Renal cortex interstitium (tissue), 15 donors: ENCODE measurements at places on chromosomes 6 and 20.

GRCh38 chr20:50034567-50035180, 51.9 kb downstream of the SNAI1 start:
- DNase-seq, result no peak

- no peak for DNase-seq
These were observed 8.5 kb downstream of the ARG1 start for GRCh38 chr6:131581523-131581922.

GRCh38 chr6:68975064-68975463, 340.0 kb downstream of the ADGRB3 start:
- no peak for DNase-seq

DNA sequence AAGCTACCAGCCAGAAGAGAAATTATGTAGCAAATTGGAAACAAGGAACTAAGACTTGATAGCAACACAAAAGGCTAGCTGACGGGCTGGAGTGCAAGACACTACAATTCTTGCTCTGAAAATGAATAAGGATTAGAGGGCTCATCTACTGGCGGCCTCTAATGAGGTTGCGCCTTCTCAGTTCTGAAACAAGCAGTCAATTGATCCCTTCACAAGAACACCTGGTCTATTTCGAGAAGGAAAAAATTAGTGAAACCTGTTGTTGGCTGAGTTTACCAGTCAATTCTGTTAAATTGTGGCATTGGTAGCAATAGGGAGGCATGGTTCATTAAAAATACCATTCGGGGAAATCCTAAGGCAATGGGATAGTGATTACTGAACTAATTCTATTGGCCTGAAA, 74.8 kb upstream of the JARID2 start:
- no peak for DNase-seq

GRCh38 chr20:25081730-25082497, at the start of gene VSX1:
Gene VSX1, minus strand, starts transcription at chr20:25082141. Its CDS starts 45 bp downstream, at chr20:25082096.
- no peak for DNase-seq

- no peak for DNase-seq
These were observed 57.4 kb downstream of the GJA10 start for GRCh38 chr6:89951574-89952104.

GRCh38 chr20:18611492-18611891, 23.6 kb downstream of the DTD1 start:
- DNase-seq, result no peak

GRCh38 chr6:39375405-39375804, 52.9 kb upstream of the KCNK16 start:
- DNase-seq, result no peak

DNA sequence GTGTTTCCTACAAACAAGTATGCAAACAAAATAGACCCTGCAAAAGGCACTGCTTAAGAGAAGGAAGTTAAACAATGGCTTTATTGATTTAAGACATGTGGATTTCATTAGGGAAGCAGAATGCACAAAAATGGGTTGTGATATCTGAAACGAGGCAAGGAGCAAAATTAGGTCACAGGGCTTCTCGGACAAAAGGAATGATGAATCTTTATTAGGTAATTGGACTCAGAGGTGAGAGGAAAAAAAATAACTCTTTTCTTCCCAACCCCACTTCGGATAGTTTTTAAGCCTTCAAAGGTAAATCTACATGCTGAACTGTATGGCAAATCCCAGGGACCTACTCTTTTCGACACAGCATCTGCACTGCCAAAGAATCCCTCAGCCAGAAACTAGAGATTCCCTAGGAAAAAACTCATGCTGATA, 183.0 kb upstream of the TAB2 start:
- no peak for DNase-seq

GRCh38 chr20:22590662-22591061, 6.3 kb upstream of the FOXA2 start:
- DNase-seq, result no peak

- DNase-seq, result no peak
These were observed 108.0 kb upstream of the TMEM170B start for GRCh38 chr6:11429577-11429976.

DNA sequence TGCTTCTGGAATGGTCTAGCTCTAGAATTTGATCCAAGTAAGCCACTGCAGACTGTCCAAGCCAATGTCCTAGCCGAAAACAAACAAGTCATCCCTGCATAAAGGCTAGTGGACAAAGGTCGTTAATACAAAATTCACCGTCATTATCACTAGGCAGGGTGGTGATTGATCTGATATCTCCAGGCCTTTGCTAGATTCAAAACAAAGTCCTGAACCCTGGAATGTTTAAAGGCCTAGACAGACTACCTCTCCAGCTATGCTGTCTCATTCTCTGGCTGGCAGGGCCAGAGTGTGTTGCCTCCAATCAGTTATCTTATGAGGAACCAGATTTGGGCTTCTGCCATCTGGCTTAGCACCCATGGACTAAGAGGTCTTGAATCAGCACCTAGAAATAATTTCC, 38.3 kb downstream of the MAP7 start:
- no peak for DNase-seq

DNA sequence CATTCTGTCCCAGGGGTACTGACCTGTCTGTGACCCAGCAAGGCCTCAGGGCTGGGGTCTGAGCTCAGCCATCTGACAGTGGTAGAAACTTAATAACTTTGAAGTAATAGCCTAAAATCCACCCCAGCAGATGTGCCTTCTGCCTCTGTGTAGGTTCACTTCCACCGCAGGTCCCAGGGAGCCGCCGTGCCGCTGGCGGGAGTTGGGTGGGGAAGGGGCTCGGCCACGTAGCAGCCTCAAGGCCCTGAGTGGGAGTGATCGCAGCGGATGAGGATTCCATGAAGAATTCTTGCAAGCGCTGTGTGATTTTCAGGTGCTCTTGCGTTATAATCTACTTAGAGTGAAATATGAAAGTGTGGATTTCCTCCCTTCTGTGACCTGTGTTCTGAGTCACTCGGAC, 163.7 kb downstream of the DTNBP1 start:
- no peak for DNase-seq

DNA sequence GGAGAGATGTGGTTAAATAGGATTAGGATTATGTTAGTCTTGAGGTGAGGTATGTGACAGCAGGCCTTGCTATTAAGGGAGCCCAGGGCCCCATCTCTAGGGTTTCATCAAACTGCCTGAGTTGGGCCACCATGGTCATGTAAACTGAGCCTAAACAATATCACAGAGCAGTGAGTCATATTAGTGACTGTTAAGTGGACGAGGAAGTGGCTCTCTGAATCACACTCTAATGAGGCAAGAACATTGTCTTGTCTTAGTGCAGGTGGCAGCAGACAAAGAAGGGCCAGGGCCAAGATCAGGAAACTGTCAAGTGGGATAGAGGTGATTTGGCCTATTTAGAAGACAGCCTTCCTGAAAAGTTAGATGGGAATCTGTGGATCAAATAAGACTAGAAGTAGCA, 23.1 kb downstream of the ENPP3 start:
- DNase-seq, result no peak

DNA sequence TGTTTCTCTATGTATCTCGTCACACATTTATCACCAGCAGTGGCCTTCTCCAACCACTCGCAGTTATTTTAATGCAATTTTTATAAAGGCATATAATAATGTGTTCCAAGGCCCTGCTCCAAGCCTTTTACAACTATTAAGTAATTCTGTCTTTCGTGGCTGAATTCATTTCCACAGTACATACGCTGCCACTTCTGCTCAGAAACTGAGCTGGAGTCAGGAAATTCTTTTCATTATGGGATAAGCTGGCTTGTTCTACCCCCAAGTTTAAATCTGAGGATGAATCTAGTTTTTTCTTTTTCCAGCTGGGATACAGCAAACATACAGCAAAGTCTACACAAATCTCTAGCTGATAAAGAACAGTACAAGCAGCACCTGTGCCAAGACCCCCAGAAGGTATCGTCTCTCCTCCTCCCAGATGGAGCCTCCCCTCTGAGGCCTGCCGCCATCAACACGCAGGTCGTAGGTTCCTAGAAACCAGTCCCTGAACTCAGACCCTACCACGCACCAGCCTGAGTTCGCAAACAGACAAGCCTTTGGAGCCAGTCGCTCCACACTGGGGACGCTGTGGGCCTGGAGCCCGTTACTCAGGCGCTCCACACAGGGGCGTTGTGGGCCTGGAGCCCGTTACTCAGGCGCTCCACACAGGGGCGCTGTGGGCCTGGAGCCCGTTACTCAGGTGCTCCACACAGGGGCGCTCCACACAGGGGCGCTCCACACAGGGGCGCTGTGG, 263.5 kb downstream of the THBS2 start:
- no peak for DNase-seq

GRCh38 chr6:52360601-52361413, 1.1 kb upstream of the PAQR8 start:
- no peak for DNase-seq
